MCF 10A (cell line): ENCODE measurements at places on chromosomes 4 and X.
A peak's percentile ranks its signal among the peaks of the same experiment; 100 is the strongest.

DNA sequence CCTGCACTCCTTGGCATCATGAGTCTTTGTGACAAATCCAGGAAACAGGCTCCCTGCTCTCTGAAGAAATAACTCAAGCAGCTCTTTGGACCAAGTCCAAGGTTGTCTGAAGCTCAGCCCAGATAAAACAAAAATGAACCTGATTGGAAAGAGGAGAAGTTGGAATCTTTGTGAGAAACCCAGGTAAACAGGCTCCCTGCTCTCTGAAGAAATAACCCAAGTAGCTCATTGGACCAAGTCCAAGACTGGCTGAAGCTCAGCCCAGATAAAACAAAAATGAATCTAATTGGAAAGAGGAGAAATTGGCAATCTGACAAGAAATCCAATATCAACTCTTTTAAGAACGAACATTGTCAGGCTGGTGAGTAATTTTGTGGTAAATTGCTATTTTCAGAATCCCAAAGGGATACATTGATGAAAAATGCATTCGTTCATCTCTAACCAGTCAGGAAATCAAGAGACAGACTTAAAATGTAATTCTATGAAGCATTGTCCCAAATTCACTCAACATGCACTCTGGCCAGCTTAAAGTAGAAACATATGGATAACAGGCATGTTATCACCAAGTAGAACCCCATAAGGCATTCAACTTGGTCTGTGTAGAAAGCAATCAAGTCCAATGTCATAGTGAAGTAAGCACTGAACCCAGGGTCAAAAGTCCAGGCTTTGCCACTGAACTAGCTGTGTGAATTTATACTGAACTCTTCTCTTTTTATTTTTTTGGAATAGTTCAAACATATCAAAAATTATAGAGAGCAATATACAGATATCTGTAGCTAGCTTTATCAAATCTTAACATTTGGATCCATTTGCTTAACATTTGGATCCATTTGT is 16.8 kb upstream of the NFXL1 start:
- DNase-seq, result peak; percentile 53

DNA sequence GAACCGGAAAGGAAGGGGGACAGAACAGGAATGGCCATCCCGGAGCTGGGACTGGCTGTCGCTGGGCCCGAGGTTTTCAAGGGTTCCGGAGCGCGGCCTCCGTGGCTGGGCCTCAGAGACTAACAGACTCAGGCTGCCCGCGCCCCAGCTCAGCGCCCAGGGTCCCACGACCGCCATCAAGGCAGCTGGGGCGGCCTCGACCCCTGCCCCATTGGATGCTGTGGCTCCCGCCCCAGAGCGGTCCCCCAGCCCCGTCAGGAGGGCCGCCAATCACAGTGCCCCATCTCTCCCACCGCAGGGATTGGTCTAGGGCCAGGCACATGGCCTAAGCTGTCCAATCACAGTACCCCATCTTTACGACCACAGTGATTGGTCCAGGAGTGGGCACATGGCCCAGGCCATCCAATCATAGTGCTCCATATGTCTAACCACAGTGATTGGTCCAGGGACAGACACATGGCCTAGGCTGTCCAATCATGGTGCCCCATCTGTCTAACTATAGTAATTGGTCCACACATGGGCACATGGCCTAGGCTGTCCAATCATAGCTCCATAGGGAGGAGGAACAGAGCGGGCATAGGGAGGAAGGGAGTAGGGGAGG is 105.3 kb upstream of the NKX1-1 start:
- no peak for DNase-seq

- DNase-seq, result peak; percentile 8
These were observed 151.1 kb upstream of the MAMLD1 start for GRCh38 chrX:150211988-150212387.

- DNase-seq, result no peak
These were observed 17.8 kb downstream of the CAMK2D start for GRCh38 chr4:113743690-113744089.

GRCh38 chr4:88600176-88600838 is 8.0 kb downstream of the HERC3 start:
- no peak for DNase-seq

- no peak for DNase-seq
These were observed 815.0 kb upstream of the PCDH10 start for GRCh38 chr4:132334081-132334480.

- no peak for DNase-seq
These were observed 6.8 kb upstream of the SHOX start for GRCh38 chrX:623599-624315.

DNA sequence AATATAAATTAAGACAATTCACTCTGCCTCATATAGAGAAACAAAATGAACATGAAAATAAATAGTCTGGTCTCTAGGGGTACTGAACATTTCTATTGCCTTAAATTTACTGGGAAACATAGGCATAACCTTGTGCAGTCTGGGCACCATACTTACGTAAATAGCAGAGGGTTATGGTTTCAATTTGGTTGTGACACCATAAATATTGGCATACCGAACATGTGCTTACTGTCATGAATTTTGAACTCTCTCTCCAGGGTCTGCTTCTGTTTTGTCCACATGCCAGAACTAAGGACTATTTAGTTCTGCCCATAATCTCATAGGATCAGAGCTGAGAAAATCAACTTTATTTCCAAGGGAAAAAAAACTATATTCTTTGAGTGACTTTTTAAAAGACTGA is 17.6 kb downstream of the PDGFC start:
- no peak for DNase-seq

- DNase-seq, result no peak
These were observed 32.3 kb downstream of the GAB3 start for GRCh38 chrX:154718616-154719015.

DNA sequence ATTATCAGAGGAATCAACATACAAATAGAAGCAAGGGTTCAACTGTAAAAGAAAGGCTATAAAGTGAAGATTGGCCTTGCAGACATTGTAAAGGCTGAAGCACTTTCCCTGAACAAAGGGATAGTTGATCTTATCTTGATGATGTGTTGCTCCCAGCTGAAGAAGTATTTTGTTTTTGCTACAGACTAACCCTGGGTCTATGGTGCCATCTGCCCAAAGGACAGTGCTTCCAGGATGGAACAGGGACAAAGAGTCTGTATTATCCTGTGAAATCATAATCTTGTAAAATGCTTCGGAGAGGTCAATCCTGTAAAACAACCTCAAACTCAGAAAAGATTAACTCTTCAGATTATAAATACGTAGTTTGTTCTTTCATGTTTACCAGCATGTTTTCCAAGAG is 251.7 kb upstream of the ANKRD50 start:
- DNase-seq, result no peak

- no peak for DNase-seq
These were observed 51.4 kb upstream of the MSANTD1 start for GRCh38 chr4:3197366-3198105.

DNA sequence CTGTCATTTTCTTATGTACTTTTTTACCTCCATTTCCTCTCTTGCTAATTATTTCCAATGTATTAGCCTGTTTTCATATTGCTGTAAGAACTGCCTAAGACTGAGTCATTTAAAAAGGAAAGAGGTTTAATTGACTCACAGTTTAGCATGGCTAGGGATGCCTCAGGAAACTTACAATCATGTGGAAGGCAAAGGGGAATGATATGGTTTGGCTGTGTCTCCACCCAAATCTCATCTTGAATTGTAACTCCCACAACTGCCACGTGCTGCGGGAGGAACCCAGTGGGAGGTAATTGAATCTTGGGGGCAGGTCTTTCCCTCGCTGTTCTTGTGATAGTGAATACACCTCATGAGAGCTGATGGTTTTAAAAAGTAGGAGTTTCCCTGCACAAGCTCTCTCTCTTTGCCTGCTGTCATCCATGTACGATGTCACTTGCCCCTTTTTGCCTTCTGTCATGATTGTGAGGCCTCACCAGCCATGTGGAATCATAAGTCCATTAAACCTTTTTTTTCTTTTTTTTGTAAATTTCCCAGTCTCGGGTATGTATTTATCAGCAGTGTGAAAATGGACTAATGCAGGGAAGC is 870.0 kb upstream of the INTU start:
- no peak for DNase-seq

GRCh38 chrX:9566150-9566621 is 101.3 kb downstream of the TBL1X start:
- DNase-seq, result peak; percentile 92

DNA sequence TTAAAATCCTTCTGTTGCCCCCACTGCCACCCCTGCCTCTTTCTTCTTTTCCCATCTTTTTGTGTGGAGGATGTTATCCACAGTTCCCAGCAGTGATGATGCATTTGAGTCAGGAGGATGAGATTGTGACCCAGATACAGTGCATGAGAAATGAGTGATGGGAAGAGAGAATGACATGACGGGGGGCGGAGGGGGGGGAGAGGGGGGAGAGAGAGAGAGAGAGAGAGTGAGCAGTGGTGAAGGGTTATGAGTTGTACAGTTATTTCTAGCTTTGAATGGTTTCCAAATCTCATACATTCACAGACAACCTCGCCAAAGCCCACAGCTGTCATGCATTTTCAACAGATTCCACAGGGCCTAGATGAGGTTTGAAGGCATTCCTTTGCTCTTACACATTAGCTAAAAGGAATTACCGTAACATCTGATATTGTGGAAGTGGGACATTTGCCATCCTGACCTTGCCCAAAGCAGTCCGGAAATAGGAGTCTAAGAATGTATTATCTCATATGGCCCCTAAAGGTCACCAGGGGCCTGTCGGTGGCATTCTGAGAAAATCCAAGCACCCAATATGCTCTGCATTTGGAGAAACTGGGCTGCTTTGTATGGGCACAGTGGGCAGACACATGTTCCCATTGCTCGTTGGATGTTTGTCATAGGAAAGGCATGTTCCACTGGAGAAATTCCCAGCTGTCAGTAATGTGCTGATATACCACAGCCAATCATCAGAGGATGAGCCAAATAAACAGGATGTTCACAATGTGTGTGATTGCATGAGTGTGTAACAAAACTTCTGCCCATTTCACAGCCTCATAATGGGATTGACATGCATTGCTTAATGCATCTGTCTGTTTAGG is 435.8 kb downstream of the SPRY1 start:
- peak; percentile 91 for DNase-seq

GRCh38 chr4:100299046-100299840 is 109.0 kb upstream of the DDIT4L start:
- DNase-seq, result peak; percentile 53

GRCh38 chrX:112512509-112512908 is 167.2 kb downstream of the LHFPL1 start:
- peak; percentile 11 for DNase-seq

DNA sequence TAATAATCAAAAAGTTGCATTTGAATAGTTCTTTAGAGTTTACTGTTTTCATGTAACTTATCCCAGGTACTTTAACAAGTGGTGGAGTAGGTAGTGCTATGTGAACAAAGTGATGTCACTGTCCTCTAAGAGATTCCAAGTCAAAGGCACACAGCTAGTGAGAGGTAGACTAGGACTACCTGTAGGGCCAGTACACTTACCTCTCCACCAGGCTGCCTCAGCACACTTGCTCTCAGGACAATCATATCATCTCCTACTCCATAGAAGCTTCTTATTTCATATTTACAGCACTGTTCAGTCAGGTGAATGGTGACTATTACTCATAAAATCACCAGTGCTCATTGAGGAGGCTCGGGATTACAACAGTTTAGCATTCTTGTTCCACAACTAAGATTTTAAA is 173.0 kb upstream of the EMCN start:
- no peak for DNase-seq
